ENCODE measurements at places on chromosomes 2 and 18.

DNA sequence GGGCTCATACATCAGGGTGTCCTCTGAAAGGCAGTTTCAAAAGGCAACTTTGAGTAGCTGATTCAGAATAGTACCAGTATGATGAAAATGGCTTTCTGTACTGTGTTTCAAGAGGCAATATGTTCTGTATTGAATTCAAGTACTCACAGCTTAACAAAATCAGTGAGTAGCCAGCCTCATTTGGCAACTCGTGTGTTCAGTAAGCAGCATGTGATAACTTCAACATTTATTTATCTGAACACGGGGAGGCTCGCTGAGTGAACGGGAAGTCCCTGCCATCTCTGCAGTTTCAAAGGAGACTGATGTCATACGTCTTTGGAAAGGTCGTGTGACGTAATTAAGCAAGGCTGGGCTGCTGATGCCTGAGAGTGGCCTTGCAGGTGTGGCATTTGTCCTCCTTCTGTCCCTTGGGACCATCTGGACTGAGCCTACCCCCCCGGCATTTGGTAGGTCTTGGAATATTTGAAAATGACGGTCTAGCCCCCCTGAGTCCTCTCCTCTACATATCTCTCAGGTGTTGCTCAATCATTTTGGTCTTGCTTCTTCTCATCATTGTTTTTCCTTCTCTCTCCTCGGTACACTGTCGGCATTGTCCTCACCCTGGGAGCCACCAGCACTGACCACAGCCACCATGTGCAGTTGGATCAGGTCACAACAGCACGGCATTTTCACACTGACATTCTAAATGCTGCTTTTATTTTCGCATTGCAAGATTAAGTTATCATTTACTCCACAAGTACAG is 62.8 kb downstream of the SMIM21 start:
- no peak for DNase-seq

DNA sequence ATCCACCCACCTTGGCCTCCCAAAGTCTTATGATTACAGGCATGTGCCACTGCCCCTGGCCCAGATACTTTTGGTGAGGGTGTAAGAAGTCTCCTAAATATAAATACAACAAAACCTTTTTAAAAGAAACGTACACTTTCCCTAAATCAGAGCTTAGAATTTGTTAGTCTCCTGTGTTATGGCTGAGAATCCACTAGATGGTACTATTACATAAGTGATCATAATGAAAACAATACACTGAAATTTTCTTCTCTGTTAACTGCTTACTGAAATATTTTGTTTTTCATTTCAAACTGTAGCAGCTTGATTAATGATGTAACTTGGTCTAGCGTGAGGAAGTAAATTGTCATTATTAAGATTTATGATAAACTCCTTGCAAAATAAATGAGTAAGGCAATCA is 74.8 kb upstream of the FAM98A start:
- no peak for DNase-seq

DNA sequence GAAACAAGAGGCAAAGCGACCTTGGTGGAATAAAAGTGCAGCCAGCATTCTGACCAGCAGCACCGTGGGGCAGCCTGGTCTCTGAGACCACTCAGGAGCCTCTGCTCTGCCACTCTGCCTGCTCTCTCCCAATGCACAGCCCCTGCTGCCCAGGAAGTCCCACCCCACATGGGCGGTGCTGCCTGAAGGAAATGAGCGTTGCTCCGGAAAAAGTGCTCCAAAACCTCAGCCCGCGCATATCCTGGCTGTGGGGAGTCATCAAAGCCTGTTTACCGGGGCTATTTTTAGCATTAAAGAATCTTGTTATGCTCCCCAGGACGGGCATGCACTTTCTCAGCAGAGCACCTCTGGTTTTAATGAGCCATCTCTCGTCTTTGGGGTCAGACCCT is 54.5 kb downstream of the EPAS1 start:
- peak; percentile 76 for DNase-seq

- DNase-seq: no peak
Measured at GRCh38 chr2:236400594-236401360, 136.6 kb upstream of the ASB18 start.

DNA sequence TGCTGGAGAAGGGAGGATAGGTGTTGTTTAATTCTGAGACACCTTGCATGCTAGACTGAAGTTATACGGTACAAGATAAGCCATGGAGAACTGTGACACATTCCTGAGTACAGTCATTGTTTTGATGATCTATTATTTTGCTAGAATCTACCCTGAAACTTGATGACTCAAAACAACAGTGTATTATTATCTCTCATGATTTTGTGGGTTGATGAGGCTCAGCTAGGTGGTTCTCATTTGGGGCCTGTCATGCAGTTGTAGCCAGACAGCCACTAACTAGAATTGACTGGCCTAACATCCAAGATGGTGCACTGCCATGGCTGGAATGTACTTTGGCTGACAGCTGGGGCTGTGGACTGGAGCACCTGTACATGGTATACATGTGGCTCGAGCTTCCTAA is 5.4 kb upstream of the IL1R1 start:
- peak; percentile 64 for DNase-seq

DNA sequence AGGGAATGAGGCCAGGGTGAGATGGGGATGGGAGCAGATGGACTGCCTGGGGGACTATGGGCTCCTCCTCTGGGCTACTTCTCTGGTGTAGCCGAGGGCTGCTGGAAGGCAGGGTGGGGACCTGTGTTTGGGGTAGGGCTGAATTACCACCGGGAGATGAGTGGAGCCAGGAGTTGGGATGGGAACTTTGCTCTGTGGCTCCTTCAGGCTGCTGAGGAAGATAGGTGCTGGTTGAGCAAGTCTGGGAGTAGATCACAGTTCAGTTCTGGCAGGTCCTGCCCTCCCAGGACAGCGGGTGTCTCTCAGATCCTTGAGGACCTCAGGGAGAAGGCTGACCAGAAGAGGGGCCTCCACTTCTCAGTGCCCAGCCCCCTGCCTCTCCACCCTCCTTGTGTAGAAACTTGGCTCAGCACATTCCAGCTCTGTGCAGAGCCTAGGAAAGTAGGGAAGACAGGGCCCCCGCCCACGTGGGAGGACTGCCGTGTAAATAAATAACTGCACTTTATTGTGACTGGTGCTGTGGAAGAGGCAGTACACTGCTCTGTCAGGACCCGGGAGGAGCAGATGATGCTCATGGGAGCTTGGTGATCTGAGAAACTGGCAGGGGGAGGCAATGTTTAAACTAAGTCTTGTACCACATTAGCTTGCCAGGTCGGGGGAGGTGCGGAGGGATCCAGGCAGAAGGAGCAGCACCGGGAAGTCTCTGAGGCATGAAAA is 15.3 kb downstream of the TET3 start:
- no peak for DNase-seq

DNA sequence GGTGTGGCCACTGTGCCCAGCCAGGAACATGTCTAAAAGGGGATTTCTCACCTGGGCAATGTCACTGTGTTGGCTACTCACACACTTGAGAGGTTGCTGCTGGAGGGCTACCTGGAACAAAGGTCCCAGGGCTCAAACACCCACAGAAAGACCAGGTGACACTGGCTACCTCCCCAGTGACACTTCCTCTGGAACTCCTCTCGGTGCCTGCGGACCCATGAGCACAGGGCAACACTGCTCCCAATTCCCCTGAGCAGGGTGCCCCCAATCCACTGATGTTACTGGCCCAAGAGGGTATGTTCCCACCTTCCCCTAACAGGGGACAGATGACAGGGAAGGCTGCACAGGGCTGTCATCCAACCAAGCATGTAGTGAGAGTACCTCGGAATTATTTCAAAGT is 5.8 kb downstream of the NPPC start:
- no peak for DNase-seq

DNA sequence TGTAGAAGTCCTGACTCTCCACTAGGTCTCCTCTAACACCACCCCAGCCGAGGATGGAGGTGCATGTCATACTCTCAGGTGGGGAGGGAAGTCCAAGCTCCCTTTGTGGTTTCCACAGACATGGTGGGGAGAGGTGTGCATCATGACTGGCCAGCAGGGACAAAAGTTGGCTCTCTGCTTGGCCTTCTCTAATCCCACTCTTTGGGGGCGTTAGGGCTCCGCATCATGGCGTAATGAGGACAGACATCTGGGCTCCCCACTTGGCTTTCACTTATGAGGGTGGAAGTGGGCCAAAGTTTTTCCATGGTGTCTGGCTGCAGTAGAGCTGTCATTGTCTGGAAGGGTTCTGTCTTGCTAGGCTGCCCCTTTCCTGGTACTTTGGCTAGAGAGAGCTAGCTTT is 80.7 kb upstream of the DAPL1 start:
- DNase-seq: no peak

DNA sequence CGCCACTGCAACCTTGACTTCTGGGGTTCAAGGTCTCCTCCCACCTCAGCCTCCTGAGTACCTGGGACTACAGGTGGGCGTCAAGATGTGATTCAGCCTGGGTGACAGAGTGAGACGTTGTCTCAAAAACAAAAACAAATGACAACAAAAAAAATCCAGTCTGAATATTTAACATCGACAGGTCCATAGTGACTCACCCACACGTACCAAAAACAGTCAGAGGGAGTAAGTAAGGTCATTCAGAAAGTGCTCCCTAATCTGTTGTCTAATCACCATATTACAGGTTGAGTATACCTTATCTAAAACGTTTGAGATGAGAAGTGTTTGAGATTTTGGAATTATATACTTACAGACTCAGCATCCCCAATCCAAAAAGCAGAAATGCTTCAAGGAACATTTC is 24.4 kb downstream of the SAP130 start:
- DNase-seq: peak; percentile 19

- DNase-seq: peak; percentile 68
Measured at GRCh38 chr2:97740590-97741182, 27.3 kb downstream of the ZAP70 start.
